ENCODE measurements at places on chromosomes 5 and 9.

DNA sequence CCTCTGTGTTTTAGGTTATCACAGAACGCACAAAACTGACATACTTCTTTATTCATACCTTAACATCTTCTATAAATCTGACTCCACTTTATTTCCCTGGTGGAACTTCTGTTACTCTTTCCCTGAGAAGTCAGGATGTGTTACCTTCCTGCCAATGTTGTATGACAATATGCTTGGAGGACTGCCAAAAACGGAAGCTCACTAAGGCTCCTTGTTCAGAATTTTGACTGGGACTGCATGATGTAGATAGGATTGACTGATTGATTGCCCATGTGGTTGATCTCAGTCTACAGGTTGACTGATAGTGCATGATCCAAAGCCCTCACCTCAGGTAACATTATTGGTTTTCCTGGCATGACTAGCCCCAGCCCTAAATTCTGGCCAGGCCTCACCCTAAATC is 319.4 kb downstream of the TLR4 start:
- DNase-seq, result no peak

DNA sequence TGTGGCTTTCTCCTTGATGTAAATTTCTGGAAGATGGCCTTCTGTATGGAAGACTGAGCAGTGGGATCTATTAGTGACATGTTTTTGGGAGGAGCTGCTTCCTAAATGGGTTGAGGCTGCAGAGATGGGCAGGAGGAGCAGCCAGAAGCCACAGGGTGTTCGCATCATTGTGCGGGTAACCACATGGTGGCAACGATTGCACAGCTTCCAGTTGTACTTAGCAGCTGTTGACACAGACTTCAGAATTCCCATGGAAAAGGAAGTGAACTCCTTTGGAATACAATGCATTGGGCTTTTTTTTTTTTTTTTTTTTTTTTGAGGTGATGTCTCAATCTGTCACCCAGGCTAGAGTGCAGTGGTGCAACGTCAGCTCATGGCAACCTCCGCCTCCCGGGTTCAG is 297.3 kb downstream of the NR3C1 start:
- no peak for DNase-seq

DNA sequence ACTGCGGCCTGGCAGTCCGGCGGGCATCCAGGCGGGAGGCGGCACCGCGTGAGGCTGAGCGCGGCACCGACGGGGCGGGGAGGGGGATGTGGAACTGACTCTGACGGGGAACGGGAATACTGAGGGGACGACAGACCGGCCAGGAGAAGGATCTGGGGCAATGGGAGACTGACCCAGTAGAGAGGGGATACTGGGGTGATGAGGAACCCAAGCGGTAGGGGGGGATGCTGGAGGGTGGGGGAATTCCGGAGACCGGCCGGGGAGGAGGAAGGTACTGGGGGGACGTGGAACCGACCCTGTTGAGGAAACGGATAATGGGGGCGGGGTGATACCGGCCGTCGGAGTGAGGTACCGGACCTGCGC is 423 bp downstream of the IPPK start:
- DNase-seq, result no peak

DNA sequence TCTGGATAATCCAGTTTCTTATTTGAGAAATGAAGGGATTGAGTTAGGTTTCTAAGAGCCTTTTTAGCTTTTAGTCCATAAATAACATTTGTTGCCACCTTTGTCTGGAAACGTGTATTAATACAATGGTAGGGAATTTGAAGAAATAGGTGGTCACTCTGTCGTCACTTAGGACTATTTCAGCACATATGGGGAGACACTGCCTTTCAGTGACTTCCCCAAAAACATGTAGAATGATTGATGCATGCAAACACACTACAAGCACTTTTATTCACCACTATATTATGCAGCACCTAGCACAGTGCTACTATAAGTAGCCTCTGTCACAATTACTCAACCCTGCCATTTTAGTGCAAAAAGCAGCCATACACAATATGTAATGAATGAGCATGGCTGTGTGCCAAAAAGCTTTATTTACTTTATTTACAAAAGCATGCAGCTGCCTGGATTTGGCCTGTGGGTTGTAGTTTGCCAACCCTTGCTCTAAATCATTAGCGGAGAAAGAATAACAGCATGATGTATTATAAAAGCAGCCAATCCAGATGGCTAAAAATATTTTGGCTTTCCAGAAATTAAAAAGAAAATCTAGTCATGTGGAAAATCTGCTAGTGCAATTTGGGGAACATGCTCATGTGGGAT is 154.2 kb upstream of the HMHB1 start:
- DNase-seq, result no peak

GRCh38 chr5:177396078-177396477 is 4.4 kb downstream of the PFN3 start:
- no peak for DNase-seq

- DNase-seq, result no peak
Measured at GRCh38 chr9:7536310-7536939, 263.2 kb downstream of the DMAC1 start.

DNA sequence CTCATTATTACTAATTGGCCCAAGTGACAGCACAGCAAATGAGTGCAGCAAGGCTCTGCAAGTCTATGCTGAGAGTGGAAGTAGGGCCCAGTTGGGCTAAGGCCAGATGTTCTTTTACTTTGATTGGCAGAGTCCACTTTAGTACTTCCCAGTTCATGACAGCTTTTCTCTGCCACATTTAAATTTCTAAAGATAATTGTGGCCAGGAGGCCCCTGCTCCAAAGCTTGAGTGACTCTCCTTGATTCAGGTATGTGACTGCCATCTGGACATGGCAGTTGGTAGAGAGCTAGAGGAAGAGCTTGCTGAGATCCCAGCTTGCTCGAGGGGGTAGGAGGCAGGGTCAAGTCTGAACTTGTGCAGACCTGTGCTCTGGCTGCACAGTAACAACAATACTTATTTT is 154.1 kb downstream of the CARTPT start:
- no peak for DNase-seq

DNA sequence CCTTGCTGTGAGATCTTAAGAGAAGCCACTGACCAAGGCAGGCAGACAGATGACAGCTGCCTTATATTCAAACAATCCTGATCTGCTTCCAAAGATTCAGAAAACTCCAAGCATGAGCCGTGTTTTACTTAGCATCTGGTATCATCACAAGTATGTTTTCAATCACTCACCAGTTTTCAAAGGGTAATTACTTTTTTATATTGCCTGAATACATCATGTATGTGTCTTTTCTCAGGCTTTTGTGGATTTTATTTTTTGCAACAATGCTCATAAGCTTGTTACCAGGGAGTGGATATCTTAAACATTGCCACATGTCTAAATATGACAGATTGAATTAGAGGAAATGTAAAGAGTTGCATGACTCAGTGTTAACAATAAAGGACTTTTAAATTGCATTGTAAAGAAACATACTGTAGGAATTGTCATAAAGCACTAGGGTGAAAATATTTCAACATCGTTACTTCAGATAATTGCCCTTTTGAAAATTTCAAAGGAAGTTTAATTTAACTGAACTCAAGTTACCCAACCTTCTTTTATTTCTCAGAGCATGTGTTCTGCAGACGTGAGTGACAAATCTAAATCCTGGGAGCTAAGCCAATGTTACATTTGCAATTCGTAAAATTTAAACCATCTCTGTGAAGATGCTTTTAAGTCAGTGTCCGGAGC is 326.1 kb downstream of the PLK2 start:
- no peak for DNase-seq

GRCh38 chr5:153767221-153768188 is 271.2 kb downstream of the FAM114A2 start:
- DNase-seq, result no peak

DNA sequence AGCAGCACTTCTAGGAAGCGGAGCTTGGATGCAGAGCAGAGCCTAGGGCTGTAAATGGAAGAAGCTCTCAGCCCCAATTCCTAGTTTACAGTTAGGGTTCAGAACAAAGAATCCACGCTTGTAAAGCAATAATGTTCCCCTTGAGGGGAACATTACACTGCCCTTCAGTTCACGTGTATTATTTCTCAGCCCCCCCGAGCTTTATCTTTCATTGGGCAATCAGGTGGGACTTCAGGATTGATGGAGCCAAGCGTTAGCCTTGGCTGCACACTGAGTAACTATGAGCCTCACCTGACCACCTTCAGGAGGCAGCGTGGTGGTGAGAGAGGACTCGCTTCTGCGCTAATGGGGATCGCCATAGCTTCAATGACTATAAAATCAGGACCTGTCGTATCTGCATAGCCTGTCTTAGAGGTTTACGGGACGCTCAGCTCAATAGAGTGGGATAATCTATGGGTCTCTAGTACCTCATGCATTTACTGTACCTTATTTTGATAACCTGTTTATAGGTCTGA is 157.0 kb upstream of the RASEF start:
- no peak for DNase-seq

DNA sequence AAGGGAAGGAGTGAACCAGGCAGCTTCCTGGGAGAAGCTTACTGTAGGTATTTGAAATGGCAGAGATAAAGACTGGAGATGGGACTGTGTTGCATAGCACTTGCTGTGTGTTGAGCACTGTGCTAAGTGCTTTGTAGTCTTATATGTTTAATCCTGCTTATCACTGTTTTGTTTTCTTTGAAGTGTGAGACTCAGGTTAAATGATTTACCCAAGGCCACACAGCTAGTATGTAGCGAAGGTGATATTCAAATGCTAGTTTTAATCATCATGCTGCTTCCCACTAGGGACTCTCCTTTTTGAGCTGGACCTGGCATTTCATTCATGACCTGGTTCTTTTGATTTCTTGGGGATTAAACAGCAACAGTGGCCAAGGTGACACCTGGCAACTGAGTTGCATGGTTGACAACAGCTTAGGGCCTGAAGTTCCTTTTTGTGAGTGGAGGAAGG is 35.3 kb upstream of the SPRY4 start:
- no peak for DNase-seq

DNA sequence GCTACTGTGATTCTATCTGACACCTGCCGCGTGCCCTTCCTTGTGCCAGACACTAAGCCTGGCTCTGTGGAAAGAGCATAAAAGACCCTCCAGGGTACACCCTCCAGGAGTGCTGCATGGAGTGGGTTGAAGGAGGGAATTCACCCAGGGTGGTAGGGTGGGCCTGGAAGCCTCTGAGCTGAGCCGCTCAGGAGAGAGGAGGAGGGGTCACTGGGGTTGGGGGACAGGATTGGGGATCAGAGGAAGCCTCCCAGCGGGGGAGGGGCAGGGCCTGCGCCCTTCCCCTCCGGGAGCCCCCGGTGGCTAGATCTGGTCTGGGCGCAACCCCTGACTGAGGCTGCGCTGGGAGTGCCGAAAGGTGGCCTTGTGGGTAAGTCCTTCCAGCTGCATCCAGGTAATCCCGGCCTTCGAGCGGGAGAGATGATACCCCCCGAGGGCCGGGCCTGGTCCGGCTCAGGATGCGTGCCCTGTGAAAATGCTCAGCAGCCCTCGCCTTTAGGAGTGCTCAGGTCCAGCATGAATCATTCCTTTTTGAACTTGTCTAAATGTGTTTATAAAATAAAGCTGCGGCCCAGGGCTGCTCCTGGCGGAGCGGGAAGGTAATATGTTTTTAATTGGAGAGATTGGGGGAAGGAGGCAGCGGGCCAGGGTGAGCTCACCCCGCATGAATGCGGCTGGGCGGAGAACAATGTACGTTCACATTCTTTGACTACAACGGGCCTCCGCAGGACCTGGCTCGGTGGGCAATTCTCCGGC is 118.1 kb upstream of the SMIM23 start:
- no peak for DNase-seq

GRCh38 chr5:76383126-76383832 is 19.8 kb upstream of the IQGAP2 start:
- DNase-seq, result no peak

GRCh38 chr9:28841775-28842174 is 1268.5 kb upstream of the C9orf72 start:
- DNase-seq, result no peak

GRCh38 chr5:91211997-91212713 is 171.0 kb downstream of the ARRDC3 start:
- DNase-seq, result no peak

DNA sequence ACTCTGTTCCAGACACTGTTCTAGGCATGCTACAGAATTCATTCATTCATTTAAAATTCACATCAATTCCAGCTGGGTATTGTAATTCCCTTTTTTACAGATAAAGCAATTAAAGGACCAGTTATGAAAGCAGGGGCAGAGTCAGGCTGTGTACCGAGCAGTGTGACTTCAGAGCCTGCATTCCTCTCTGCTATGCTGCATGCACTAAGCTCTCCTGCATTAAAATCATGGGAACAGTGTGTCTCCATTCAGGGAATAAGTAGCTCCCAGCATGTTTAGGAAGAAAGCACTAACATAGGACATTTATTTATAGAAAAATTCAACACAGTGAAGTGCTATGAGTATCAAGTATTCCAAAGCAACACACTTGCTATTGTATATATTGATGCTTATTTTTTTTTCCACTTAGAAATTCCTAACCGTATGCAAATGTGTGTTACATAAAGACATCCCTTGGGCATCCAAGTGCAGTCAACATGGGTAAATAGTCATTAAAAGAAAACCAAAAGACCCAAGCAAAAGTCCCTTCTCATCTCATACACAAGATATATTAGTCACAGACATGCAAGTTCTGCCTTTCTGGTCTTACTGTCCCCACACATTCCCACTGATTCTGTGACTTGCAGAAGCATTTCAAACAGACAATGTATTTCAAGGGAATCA is 173.7 kb downstream of the GABRB2 start:
- DNase-seq, result no peak
